Activated CD8-positive, alpha-beta memory T cell treated with anti-CD3 and anti-CD28 coated beads for 4 hours (primary cell): ENCODE measurements at places on chromosomes 16 and 17.

DNA sequence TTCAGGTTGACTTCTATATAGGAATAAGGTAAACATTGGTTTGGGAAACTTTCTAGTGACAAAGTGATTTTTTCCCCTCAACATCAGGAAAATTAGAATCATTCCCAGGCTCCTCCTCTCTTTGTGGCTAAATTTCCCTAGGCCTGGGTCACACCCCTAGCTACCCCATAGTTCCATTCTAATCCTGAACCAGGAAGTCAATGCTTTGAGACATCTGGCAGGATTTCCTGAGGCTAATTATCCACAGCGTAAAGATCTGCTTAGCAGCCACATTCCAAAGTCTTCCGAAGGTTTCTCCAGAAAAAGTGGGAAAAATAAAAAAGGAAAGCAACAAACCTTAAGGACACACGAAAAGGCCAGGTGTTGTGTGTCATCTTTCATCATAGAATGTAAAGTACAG, 60.3 kb upstream of the CORO6 start:
- DNase-seq: no peak

- no peak for DNase-seq
Observed at GRCh38 chr16:79071424-79071823, 529.1 kb downstream of the MAF start.

GRCh38 chr16:67279296-67280089, at the start of gene PLEKHG4:
PLEKHG4 (plus strand) TSS chr16:67279532; CDS start chr16:67280045, 513 bp downstream.
- DNase-seq: peak; percentile 53

GRCh38 chr17:78960928-78961327, 18.8 kb downstream of the LGALS3BP start:
- no peak for DNase-seq

- no peak for DNase-seq
Observed at GRCh38 chr17:68705714-68706076, 104.5 kb upstream of the FAM20A start.

- DNase-seq: no peak
Observed at GRCh38 chr16:21689107-21689506, 25.3 kb downstream of the OTOA start.
